ENCODE measurements at places on chromosomes 12 and 14. TPM values are rescaled to one million over a fixed set of nuclear protein-coding genes. Genes with fewer than 3 reads are reported as not detected.

DNA sequence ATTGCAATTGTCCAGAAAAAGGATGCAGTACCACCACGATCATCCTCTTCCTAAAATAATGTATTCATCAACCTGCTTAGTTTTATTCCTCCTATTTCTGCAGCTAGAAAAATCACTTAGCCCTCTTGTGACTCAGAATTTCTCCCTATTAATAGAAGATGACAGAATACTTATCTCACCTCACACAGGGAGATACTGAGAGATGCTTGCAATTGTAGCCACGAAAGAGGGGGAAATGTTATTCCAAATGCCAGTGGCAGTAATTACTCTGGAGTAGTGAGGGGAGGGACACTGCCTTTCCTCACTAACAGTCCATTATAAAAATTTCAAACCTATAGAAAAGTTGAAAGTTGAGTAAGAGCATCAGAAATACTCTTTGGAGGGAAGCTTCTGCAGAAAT, 11.8 kb upstream of the DUSP6 start:
- no peak for DNase-seq
- peaks cover 6% of the 10 kb centered on the region for H3K36me3 ChIP-seq
- H3K4me1 ChIP-seq: peaks cover 18% of the 10 kb centered on the region
- no peaks in the 10 kb centered on the region for H3K27me3 ChIP-seq
- no peak overlapping the region for H3K27ac ChIP-seq

DNA sequence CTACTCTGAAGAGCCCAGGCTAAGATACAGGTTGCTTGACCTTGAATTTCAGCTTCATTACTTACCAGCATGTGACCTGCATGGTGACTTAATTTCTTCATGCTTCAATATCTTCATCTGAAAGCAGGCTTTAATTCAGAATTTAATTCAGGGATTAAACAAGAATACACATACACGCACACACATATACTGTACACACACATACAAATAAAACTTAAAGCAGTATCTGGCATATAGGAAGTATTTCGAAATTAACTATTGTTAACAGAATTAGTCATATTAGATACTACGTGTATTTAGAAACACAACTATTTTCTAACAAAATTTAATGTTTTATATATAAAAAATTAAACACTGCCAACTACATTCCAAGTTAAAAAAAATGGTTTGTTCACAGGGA, 640.3 kb downstream of the SLC6A15 start:
- H3K4me1 ChIP-seq: no peaks in the 10 kb centered on the region
- no peak overlapping the region for H3K27ac ChIP-seq
- no peaks in the 10 kb centered on the region for H3K27me3 ChIP-seq

- H3K4me1 ChIP-seq: peaks cover 6% of the 10 kb centered on the region
- H3K27me3 ChIP-seq: no peaks in the 10 kb centered on the region
- no peak overlapping the region for H3K4me3 ChIP-seq
- H3K36me3 ChIP-seq: no peaks in the 10 kb centered on the region
- no peak overlapping the region for H3K27ac ChIP-seq
- DNase-seq: no peak
Observed at GRCh38 chr14:77086017-77086727, 11.9 kb upstream of the CIPC start.

DNA sequence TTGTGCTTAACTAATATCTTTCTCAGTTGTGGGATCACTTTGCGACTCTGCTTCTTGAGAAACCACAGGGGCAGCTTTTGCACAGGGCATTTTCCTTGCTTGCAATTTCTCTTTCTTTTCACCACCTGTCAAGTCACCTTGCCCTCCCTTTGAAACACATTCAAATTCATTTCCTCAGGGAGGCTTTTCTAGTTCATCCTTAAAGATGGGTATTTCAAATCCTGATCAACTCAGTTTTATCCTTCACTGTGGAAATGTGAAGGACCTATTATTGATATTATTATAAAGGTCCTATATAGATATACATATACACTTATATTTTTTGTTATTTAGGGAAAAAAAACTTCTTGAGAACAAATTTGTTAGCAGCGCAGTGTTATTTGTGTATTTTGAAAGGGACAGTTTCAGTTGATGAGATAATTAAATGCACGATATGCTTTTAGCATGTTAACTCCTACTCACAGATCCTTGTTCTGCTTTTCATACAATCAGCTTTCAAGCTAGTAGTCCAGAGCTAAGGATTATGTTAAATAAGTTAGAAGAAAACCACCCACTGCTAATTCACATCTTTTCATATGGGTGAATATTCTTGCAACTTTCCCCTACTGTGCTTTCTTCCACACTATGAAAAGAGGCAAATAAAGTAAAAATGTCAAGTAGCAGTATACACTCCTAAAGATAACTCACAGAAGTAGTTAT, 501.4 kb upstream of the RGS6 start:
- H3K4me1 ChIP-seq: no peaks in the 10 kb centered on the region
- H3K36me3 ChIP-seq: no peaks in the 10 kb centered on the region
- DNase-seq: no peak
- H3K27ac ChIP-seq: no peak overlapping the region
- no peaks in the 10 kb centered on the region for H3K27me3 ChIP-seq

- H3K36me3 ChIP-seq: no peaks in the 10 kb centered on the region
- no peak overlapping the region for H3K4me3 ChIP-seq
- no peaks in the 10 kb centered on the region for H3K4me1 ChIP-seq
- H3K27ac ChIP-seq: no peak overlapping the region
- DNase-seq: no peak
Observed at GRCh38 chr12:90791445-90791844, 163.5 kb downstream of the CCER1 start.

Gene SOAT2
- not detected for total RNA-seq

DNA sequence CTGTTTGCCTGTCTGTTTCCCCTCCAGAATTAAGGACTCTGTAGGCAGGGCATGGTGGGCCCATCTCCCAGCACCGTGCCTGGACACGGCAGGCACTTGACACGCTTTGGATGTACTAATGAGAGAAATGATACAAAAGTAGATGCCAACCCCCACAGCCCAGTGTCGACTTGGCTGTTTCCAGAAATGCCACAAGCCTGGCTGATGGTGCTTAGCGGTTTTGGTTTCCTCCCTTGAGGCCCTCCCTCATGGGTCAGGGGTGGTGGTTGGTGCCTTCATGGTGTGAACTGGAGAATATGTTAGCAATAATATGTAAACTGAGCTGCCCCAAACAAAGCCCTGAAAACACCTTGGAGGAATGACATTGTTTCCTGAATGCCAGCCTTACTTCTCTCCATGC, 55.5 kb upstream of the ESRRB start:
- H3K36me3 ChIP-seq: no peaks in the 10 kb centered on the region
- H3K4me3 ChIP-seq: no peak overlapping the region
- no peak overlapping the region for H3K27ac ChIP-seq
- no peaks in the 10 kb centered on the region for H3K27me3 ChIP-seq
- no peaks in the 10 kb centered on the region for H3K4me1 ChIP-seq
- no peak for DNase-seq

Gene ST8SIA1
- total RNA-seq: 4.7 TPM
